ENCODE measurements at places on chromosomes 12 and 14.
A peak's percentile ranks its signal among the peaks of the same experiment; 100 is the strongest.

DNA sequence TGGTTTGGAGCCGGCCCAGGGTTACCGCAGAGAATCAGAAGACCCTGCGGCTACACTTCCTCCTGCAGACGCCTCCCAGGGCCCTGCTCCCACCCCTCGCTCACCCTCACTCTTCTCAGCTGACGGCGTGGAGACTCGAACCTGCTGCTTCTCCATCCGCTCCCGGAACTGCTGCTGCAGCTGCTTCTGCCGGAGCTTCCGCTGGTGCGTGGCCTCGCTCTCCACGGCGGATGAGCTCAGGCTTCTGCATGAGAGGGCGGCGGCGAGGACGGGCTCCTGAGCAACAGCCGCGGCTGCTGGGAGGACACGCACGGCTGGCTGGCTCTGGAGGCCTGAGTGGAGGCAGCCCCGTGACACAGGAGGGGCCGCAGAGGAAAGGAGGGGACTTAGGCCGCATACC is 33.3 kb downstream of the RAD52 start:
- no peak for DNase-seq

GRCh38 chr12:6434205-6435140 is 10.3 kb upstream of the CD27 start:
- DNase-seq, result no peak

GRCh38 chr14:81971911-81972310 is 438.3 kb upstream of the SEL1L start:
- DNase-seq, result no peak

GRCh38 chr14:48598458-48598857 is 923.1 kb upstream of the MDGA2 start:
- DNase-seq, result no peak

GRCh38 chr12:5051334-5051733 is 7.7 kb downstream of the KCNA5 start:
- no peak for DNase-seq

DNA sequence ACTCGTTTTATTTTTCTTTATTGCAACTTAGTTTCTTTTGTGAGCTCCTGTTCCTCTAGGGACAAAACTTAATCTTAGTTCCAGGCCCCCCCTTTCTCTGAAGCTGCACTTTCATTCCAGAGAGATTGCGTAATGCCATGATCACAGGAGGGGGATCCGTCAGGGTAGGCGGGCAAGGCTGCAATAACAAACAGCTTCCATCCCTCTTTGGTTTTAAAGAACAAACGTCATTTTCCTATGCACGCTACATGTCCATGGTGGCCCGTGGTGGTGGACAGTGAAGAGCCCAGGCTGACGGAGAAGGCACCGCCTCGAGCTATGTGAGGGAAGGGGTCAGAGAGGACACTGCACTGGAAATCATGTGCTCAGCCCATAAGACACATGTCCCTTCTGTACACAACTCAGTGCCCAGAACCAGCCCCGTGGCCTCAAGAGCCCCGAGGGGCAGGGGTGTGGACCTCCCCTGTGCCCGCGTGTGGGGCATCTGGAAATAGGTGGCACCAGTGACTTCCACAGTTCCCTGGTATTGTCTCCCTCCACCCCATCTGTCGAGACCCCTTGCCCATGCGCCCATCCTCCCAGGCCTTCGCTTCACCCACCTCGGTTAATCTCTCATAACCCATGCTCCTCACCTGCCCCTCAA is 161.4 kb downstream of the ADGRD1 start:
- DNase-seq, result no peak

DNA sequence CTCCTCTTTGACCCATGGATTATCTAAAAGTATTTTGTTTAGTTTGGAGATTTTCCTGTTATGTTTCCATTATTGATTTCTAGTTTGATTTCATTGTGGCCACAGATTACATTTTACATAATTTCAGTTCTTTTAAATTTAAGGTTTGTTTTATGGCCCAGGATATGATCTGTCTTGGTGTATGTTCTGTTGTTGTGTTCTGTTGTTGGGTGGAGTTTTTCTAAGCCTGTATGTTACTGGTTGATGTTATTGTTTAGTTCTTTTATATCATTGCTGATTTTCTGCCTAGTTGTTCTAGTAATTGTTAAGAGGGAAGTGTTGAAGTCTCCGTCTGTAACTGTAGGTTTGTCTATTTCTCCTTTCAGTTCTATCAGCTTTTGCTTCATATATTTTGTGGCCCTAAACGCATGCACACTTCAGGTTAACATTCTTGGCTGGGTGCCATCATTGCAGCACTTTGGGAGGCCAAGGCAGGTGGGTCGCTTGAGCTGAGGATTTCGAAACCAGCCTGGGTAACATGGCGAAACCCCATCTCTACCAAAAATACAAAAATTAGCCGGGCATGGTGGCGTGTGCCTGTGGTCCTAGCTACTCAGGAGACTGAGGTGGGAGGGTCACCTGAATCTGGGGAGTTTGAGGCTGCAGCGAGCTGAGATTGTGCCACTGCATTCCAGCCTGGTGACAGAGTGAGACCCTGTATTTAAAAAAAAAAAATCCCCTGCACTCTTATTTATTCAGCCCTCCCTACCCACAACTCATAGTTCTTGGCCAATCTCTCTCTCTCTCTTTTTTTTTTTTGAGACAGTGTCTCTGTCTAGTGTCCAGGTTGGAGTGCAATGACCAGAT is 28.1 kb upstream of the CFL2 start:
- no peak for DNase-seq

DNA sequence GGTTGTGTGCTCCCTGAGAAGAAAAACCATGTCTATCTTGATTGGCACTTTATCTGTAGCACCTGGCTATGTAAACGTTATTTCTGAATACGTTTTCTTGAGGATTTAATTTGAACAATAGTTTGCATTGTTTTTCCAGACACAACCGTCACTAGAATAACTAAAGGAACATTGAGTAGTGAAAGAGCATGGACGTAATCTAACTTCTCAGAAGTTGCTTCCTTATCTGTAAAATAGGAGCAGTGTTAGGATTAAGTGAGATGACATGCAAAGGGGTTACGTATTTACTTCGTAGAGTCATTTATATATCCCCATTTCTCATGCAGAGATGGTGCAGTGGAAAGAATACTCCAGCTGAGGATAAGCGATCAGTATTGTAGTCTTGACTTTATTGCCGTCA is 8.1 kb downstream of the AEBP2 start:
- no peak for DNase-seq

- no peak for DNase-seq
These were observed 151.3 kb downstream of the RAD51B start for GRCh38 chr14:67970923-67971322.

DNA sequence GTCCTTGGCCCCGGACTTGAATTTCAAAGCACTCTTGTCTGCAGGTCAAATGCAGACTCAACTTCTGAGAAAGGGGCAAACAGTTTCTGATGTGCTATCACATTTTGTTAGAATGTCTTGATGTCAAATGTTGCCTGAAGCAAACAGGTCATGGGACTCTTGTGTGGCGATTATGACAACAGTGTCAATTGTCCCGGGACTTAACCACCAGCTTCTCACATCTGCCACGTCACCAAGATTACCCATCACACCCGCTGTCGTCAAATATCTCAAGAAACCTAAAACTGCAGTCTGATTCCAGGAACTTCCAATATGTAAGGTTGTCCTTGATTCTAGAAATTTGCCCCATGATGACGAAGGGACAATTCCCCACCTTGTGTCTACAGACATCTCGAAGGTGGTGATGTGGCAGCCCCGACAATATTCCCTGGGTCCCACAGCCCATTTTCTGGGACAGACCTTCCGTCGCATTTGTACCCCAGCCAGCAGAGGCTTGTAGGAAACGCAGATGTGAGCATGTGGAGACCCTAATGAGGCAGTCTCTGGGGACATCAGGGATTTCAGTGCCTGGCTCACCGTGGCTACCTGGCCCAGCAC is 21.3 kb downstream of the LRTM2 start:
- no peak for DNase-seq

- no peak for DNase-seq
These were observed 5.4 kb downstream of the PSMD9 start for GRCh38 chr12:121893961-121894460.

DNA sequence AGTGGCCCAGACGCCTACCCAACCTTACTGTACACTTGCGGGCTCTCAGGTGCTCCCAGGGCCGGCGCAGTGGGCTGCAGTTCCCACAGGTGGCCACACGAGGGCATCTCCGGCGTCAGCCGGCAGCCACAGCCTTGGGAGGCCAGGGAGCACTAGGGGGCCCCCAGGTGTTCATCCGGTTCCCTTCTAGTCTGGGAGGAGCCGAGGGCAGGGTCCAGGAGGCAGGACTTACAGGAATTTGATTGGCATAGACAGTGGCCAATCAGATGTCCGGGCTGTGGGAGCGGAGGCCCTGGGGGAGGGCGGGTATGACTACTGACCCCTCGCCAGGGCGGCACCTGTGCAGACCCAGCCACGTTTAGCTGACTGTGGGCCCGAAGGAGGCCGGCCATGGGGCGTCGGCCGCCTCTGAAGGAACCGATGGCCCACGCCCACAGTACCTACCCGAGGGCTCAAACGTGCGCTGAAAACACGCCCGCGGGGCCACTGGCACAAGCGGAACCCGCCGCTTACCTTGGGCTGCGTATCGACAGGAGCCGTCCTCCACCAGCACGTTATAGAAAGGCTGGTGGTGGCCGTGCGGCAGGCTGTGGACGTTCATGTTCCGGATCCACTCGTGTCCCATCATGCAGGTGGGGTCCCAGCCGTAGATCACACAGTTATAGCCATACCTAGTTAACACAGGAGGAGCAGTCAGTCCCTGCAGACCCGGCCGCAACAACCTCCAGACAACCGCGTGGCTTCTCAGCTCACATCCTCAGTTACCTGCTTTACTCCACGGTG is 34.8 kb downstream of the FBXO21 start:
- DNase-seq, result peak; percentile 28

DNA sequence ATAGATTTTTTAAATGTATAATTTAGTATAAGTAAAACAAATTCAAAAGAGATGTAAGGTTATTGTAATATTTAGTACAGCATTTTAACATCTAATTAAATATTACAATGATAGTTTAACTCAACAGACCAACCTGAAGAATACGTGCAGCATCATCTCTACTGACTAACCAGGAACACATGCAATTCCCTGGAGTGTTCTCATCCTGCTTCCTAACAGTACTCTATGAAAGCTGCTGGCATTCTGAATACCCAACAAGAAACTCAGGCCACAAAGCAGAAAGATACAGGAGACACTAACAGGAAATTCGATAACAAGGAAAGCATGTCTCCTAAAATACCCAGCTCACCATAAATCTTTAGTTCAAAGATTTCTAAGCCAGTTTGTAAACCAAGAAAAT is 58.3 kb downstream of the CEP83 start:
- no peak for DNase-seq

DNA sequence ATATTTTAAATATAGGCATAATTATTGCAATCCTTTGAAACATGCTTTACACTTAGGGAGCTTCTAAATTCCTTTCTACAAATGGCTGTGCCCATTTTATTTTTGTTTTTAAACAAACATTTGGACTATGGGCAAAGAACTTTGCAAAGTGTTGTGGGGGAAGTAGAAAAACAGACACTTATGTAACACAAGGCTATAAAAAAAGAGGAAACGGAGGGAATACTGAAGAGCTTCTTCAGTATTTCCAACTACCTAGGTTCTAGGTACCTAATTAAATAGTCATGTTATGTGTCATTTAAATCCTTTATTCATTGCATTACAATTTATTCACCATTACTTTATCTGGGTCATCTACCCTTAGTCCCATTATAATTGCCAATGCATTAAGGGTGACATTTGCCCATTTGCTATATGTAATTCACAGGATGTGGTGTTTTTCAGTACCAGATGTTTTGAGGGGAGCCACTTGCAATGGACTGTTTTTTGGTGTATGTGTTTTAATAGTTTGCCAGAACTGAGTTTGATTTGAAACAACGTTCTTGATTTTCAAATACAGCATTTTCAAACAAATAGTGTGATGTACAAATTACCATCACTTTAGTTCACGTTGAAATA is 1.5 kb upstream of the MSRB3 start:
- no peak for DNase-seq

GRCh38 chr12:124532331-124532750 is 35.1 kb downstream of the NCOR2 start:
- DNase-seq, result no peak

GRCh38 chr12:20050221-20050620 is 318.1 kb upstream of the PDE3A start:
- no peak for DNase-seq

DNA sequence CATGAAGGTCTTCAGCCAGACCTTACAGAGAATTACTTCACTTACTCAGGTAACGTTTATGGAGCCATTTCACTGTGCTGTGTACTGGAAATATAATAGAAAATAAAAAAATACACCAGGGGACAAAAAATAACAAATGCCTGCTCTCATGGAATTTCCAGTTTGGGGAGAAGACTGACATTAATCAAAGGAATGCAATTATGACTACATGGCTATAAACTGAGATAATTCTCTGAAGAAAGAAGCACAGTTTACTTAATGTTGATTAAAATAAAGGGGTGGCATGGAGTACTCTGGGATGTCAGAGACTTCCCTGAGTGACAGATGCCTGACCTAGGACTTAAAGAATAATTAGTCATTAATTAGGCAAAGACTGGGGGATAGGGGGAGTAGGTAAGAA is 59.0 kb downstream of the DENND5B start:
- no peak for DNase-seq

GRCh38 chr14:57080691-57081090 is 188.0 kb downstream of the EXOC5 start:
- no peak for DNase-seq

DNA sequence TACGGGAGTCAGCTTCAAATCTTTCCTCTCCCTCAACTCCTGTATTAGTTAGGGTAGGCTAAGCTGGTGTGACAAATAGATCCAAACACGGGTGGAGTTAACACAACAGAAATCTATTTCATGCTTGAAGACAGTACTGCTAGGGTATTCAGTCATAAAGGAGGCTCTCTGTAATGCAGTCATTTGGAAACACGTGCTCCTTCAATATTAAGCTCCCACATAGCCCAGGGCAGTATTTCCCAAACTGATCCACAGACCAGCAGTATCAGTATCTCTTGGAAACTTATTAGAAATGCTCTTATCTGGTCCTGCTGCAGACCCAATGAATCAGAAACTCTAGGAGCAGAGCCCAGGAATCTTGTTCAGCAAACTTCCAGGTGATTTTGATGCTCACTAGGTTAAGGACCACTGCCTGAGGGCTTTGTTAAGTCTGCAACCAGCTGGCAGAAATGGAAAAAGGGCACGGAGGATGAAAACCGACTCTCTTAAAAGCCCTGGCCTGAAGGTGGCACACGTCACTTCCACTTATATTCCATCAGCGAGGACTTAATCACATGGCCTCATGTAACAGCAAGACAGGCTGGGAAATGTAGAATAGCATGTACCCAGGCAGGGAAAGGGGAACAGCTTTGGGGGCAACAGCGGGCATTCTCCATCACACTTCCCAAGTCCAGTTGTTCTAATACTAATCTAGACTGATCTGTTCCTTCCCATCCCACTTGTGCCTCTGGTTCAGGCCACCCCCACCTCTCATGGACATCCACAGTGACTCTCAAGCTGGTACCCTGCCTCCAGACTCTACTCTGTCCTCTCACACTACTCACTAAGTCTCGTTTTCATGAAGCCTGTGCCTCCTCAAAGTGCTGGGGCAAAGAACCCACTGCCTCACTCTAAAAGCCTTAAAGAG is 38.2 kb upstream of the RIC8B start:
- no peak for DNase-seq

GRCh38 chr12:70722584-70723343 is 85.5 kb upstream of the PTPRB start:
- no peak for DNase-seq
